Fibroblast of the aortic adventitia (primary cell): ENCODE measurements at places on chromosomes 13 and 19. TPM values are rescaled to one million over a fixed set of nuclear protein-coding genes. Genes with fewer than 3 reads are reported as not detected.

ANGPTL4 gene
- 4.4 and 22.8 TPM in 2 replicates for total RNA-seq

- DNase-seq, result peak; percentile 37
Measured at GRCh38 chr19:36030264-36031148, 2.2 kb downstream of the CLIP3 start.

DNA sequence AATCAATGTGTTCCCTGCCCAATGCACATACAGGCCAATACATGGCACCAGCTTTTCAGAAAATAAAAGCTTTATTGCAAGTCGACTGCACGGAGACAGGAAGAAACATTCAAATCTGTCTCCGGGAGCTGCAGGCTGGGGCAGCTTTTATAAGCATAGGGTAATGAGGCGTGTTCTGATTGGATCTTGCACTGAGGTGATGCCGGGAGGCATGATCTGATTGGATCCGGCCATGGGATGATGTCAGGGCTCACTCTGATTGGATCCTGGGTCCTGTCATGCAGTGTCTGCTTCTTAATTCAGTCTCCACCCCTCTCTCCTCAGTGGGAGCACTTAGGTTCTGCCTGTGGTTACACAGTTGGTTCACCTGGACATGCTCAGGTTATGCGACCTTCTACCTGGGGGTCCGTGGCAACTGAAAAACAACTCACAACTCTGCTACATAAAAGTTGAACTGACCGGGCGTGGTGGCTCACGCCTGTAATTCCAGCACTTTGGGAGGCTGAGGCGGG, 11.8 kb upstream of the FBN3 start:
- peak; percentile 7 for DNase-seq

DNA sequence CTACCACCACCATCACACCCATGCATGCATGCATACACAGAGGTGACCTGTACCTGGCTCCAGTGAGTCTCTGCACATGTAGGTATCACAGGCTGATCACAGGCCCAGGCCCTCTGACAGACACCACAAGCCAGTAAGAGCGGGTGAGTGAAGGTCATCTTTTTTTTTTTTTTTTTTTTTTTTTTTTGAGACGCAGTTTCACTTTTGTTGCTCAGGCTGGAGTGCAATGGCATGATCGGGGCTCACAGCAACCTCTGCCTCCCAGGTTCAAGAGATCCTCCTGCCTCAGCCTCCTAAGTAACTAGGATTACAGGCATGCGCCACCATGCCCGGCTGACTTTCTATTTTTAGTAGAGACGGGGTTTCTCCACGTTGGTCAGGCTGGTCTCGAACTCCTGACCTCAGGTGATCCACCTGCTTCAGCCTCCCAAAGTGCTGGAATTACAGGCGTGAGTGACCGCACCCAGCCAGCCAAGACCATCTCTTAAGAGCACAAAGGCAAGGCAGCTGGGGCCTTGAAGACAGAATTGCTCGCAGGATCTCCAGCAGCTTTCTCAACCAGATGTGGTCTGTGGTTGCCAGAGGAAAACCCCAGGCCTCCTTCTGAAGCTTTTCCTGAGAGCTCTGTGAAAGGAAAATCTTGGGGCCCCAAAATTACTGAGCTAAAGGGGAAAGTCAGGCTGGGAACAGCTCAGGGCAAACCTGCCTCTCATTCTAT, 3.2 kb upstream of the NKG7 start:
- no peak for DNase-seq

DNA sequence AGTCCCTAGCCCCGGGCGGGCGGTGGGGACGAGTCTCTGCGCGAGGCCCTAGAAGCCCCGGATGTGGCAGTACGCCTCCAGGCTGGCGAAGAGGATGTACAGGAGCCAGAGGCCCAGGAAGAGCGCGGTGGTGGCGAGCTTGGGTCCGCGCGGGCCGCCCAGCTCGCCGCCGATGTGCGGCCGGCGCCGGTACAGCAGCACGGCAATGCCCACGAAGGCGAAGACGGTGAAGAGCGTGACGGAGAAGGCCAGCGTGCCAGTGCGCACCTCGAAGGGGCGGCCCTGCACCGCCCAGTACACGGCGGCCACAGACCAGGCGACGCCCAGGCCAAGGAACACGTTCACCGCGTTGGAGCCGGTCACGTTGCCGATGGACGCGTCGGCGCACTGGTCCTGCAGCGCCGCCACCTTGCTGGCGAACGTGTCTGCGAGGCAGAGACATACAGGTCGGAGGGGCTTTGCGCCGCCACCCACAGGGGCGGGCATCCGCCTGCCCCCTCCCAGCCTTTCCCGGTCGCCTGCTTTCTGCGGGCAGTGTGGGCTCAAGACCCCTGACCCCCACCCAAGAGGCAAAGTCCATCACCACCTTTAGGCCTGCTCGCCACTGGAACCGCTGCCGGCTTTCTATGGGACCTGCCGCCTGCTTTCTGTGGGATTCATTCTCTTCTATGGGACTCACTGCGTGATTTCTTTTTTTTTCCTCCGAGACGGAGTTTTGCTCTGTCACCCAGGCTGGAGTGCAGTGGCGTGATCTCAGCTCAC, 10.9 kb upstream of the MEIS3 start:
- peak; percentile 28 for DNase-seq

C19orf85 gene
- not detected in 2 replicates for total RNA-seq

GRCh38 chr13:73984201-73984600, 150.0 kb downstream of the KLF12 start:
- no peak for DNase-seq

DNA sequence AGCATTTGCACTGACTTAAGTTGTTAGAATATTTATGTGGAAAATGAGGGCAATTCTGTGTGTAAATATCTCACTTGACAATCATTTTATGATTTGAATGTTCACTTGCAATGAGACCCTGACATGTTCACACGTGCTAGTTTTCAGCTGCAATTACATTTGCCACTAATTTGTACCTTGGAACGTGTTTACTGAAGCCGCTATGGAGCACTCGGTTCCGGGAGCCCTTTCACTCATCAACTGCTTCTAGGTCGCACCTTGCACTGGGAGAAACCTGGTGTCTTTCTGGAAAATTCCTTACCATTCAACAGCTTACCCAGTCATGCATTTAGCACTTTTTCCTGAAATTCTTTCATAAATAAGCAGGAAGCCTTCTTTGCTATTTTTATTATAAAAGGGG, 229.6 kb downstream of the ZIC5 start:
- DNase-seq, result no peak

DNA sequence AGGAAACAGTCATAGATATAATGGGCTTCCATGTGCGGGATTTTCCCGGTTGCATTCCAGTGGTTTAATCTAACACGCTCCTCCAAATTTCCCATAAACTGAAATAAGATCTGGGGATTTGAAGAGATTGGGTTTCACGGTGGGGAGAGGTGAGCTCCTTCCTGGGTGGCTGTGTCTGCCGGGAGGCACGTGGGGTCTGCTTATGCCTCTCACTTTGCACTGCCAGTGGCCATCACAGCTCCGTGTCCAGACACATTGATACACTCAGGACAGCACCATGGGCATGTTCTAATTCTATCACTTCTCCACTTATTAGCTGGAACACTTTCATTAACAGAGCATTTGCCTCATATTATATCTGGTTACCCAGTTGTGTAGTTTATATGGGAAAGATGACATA, 73.4 kb downstream of the SOX1 start:
- no peak for DNase-seq
